ENCODE measurements at places on chromosomes 6 and 20.

- DNase-seq, result no peak
Observed at GRCh38 chr6:149864578-149865535, 698 bp upstream of the LRP11 start.

- DNase-seq, result no peak
Observed at GRCh38 chr20:25043499-25044260, 14.3 kb downstream of the ACSS1 start.

DNA sequence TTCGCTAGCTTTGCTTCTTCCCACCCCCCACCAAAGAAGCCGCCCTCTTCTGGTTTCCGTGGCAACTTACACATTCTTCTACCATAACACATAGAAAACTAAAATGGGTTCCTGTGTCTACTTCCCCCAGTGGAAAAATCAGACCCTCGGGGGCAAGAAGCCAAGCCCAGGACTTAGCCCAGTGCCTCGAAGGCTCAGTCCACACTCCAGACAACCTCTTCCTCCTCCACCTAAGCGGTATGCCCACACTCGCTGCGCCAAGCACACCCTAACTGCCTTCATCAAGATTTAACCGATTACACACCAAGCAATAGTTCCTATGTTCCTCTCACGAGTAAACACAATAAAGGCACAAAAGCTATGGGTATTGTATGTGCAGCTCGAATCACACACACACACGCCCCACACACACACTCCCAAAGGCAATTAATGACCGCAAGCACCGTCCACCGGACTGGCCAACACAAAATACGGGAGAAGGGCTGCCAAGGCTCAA is 537 bp downstream of the PPIL4 start:
- DNase-seq, result no peak

DNA sequence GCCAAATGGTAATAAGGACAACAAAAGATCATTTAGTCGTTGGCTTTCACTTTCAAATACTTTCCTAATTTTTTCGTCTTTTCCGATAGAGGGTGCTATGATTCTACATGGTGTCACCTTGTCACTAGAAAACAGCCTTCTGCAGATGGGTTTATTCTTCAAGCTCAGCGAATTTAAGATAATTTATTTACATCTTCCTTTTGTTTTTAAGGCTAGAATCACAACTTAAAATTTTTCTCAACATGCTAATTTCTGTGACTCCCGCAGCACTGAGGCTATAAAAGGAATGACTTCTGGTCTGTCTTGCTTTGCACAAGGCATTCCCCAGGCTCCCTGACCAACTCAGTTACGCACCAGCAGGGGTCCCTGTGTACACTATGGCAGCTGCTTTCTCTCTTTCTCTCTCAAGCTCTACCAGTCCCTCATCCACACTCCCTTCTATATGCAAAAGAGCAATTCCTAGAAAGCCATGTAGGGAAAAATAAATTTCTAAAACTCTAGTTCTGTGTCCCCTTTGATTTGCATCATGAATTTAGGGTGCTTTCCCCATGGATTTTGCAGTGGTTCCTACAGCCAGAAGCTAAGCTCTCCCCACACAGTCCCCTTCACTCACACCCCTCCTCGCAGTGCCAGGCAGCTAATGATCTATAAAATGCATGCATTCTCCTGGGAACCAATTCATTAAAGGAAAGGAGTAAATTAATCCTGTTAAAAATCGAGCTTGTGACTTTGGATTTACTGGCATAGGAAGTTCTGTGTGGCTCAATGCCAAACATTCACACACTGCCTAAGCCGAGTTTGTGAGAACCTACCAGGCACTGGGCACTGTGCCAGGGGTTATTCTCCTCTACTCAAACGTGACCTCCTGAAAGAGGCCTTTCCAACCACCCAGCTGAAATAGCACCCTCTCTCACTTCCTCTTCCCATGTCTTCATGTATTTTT is 74.5 kb downstream of the DCDC2 start:
- DNase-seq, result peak; percentile 59

All from GM12878 (cell line).